Amygdala (tissue), 56 donors: ENCODE measurements at places on chromosomes 6 and 20.

DNA sequence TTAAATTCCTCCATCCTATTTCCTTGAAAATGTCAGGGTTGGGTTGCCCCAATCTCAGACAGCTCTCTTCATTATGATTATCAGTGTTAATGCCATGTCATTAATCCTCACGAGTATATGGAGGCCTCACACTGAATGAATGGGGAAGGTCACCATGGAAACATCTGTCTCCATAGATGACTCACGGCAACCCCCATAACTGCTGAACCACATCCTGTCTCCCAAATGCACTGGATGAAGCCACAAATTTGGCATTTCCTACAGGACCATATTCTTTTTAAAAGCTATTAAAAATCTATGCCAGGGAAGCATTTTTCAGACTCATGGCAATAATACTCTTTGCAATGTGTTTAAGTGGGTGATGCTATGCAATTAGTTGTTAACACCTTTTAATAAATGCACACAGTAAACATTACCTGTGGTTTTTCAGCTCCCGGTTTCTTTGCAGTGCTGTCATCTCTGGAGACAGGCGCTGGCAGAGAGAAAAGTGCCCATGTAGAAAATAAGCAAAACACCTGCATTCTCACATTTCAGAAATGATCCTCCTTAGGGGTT, 80.1 kb upstream of the PTPRK start:
- DNase-seq, result no peak

DNA sequence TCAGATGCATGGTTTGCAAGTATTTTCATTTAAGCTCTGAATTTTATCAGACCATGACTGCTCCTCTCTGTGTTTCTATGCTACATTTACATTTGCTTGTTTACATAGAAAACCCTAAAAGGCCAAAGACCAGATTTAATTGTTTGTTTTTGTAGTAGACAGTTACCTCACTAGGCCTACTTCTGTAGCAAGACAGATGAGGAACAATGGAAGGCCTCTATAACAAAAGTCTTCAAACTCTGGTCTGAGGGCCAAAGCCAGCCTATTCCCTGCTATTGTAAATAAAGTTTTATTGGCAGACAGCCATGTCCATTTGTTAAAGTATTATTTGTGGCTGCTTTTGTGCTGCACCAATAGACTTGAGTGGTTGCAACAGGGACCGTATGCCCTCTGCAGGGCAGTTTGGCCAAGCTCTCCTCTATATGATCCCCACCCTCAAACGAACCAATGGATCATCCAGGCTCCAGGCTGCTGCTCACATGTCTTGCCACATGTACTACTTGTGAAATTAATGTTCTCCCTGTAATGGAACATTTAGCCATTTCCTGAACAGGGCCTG, 182.0 kb downstream of the DOK5 start:
- DNase-seq, result no peak

GRCh38 chr6:137927777-137928218, 60.7 kb downstream of the TNFAIP3 start:
- no peak for DNase-seq

DNA sequence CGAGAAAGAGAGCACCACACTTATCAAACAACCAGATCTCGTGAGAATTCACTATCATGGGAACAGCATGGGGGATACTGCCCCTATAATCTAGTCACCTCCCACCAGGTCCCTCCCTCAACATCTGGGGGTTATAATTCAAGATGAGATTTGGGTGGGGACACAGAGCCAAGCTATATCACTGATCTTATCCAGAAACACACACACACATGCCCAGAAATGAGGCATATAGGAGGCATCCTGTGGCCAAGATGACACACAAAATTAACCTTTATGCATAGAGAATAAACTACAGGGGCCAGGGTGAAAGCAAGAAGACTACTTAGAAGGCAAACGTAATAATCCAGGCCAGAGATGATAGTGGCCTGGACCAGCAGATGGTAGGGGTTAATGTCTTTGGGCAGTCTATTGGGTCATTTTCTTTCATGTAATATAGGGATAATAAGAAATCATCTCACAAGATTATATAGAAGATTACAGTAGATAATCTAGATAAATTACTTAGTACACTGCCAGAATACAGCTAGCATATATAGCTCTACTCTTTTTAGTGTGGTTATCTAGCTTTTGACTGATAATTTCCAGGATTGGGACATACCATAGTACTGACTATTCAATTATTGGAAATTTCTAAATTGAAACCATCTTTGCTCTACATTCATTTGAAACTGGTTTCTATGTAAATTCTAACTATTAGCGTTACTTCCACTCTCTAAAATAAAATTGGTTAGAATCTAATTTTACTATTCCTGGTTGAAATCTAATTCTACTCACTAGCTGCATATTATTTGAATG, 20.0 kb downstream of the RNF144B start:
- no peak for DNase-seq

DNA sequence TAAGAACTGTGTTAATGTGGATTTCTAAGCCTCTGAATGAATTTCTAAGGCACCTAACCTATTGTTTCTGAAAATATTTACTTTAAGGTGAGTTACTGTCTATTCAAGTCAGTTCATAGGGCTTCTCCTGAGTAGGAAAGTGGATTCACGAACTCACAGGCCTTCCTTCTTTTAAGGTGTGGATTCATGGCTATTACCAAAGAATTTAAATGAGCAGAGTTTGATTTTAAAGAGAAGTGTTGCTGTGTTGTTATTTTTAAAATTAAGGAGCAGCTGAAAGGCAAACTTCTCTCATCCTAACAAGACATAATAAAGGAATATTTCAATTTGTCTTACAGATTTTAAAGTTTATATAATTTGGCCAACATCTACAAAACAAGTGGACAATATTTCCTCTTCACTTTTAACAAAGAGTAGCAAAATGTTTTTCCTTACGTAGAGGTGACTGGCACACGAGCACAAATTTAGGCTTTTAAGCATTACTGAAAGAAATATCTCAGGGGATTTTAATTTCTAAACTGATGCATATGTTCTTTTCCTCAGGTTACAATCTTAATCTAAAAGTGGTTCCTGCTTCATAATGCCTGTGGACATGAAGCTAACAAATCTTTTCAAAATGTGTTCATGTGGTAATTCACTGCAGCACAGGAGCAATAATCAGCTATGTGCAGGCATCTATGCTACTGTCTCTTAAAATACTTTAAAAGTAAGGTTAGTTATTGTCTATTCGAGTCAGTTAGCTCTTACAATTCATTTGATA, 602 bp upstream of the TSPYL4 start:
- DNase-seq, result no peak

- no peak for DNase-seq
These were observed 33.5 kb upstream of the TFB1M start for GRCh38 chr6:155347800-155348199.
